CD4-positive, alpha-beta T cell treated with Interleukin-6 for 4 hours (primary cell): ENCODE measurements at places on chromosomes 4 and X.
A peak's percentile ranks its signal among the peaks of the same experiment; 100 is the strongest.

- DNase-seq = peak; percentile 64
Observed at GRCh38 chr4:2261110-2261852, 628 bp downstream of the MXD4 start.

DNA sequence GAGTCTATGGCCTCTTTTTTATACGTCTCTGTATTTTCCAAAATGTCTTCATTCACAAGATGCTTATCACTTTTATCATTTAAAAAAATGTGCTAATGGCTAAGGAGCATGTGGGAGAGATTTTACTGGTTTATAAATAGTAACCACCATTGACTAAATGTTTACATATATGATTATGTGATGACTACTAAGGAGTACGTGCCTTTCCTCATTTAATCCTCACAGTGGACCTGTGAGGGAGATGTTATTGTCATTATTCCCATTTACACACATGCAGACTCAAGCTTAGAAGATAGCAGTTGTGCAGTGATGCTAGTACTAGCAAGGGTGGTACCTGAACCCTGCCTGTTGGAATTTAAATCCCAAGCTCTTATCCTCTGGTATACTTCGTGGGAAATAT, 2.4 kb downstream of the SRD5A3 start:
- no peak for DNase-seq

- no peak for DNase-seq
Observed at GRCh38 chr4:154305616-154306015, 186.0 kb downstream of the DCHS2 start.

DNA sequence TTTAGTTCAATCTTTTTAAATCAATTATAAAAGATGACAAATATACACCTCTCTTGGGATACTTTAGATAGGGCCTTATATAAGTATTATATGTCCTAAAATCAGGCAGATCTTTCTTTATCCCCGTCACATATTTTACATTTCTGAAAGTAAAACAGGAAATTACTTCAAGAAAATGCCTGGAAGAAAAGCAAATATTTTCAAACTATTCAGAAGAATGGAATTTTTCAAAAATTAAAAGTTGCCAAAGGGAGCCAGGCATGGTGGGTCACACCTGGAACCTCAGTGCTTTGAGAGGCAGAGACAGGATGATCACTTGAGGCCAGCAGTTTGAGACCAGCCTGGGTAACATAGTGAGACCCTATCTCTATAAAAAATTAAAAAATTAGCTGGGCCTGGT, 34.4 kb downstream of the MGARP start:
- DNase-seq = no peak

DNA sequence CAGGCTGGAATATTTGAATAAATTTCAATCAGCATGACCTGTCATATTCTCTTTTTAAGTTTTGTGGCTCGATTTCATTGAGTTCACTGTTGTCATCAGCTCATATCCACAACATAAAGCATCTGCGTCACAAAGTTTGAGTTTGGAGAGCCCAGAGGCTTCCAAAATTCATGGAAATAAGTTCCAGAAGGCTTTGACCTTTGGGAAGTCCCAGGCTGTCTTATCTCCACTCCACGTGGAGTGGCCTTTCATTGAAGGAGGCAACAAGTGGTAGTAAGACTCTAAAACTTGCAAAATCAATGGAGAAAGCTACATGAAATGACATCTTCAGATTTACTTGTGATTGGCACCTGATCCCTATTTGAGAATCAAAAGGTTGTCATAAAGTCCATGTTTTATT, 54.1 kb upstream of the UNC5C start:
- DNase-seq = no peak

- DNase-seq = no peak
Observed at GRCh38 chr4:36006226-36006625, 238.1 kb downstream of the ARAP2 start.

GRCh38 chr4:107857741-107858140, 33.0 kb downstream of the SGMS2 start:
- DNase-seq = no peak

- DNase-seq = peak; percentile 76
Observed at GRCh38 chrX:107000013-107000515, at the start of gene MORC4. MORC4 (minus strand) TSS chrX:107000212; CDS start chrX:106999969, 243 bp downstream.

- DNase-seq = no peak
Observed at GRCh38 chr4:107900508-107900907, 30.8 kb upstream of the CYP2U1 start.

- no peak for DNase-seq
Observed at GRCh38 chr4:140754918-140755773, 1.0 kb downstream of the TBC1D9 start.

GRCh38 chr4:29142708-29143107, 1577.5 kb upstream of the PCDH7 start:
- no peak for DNase-seq

DNA sequence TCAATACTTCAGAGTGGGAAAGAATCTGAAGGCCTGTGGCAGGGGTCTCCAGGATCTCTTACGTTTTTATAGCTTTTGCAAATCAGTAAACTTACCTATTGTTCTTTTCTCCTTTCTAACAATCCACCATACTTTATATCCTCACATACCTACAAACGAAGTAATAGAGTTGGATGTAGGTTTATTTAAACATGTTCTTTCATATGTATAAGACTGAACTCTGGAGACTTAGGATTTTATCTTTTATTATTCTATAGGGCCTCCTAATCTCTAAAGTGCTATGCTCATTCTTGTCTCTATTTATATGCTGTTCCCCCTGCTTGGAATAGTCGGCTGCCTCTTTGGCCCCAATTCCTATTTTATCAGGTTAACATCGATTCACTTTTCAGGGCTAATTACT, 43.8 kb upstream of the NUDT6 start:
- no peak for DNase-seq

GRCh38 chr4:173505924-173506518, 24.0 kb downstream of the HAND2 start:
- peak; percentile 56 for DNase-seq

- no peak for DNase-seq
Observed at GRCh38 chr4:8385106-8385505, 55.4 kb downstream of the ACOX3 start.

GRCh38 chr4:74431113-74431826, 13.7 kb upstream of the AREG start:
- no peak for DNase-seq

GRCh38 chrX:38282049-38282448, 45.3 kb downstream of the RPGR start:
- DNase-seq = no peak

GRCh38 chr4:144712775-144713174, 66.8 kb downstream of the HHIP start:
- no peak for DNase-seq

- DNase-seq = no peak
Observed at GRCh38 chr4:72468904-72469502, 100.0 kb downstream of the ADAMTS3 start.

DNA sequence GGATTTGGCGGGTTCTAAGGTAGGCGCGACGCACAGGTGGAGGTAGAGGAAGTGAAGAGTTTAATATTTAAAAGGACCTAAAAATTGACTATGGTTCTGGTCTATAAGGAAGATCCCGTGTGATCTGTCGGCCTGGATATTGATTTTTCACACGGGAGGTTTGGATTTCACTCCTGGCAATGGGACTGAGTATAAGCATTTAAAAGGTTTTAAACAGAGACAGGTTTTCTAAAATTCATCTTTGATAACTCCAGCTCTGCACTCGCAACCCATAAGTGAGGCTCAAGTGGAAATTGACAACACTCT, 394 bp upstream of the UXT start:
- DNase-seq = no peak

DNA sequence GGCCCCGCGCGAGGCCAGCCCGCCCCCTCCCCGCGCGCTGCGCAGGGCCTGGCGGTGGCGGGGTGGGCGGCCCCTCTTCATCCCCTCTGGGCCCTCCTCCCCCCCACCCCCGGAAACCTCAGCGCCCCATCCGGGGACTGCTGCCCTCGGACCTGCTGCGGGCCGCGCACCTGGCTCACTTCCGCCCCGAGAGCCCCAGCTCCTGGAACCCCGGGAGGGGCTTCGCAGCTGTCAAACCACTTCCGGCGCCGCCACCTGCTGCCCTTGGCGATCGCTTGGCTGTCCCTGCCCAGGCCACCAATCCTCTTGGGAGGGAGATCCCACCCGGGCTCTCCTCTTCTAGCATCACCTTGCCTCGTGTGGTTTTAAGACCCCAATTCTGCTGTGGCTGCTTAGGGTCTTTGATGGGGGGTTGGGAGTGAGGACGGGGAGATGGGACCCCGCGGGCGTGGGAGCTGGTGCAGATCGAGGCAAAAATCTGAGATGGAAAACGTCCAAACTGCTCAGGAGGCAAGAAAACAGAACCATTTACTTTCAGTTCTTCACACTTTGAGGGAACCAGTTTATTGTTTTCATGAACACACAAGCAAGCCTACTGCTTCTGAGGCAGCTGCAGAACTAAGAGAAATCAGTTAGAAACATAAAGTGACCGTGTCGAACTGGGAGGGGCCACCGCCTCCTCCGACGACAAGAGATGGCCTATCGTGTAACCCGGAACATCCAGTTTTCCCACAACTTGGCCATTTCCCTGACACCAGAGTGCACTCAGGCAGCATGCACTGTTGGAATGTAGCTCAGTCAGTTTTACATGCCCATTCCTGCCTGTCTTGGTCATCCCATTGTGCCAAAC, 754 bp downstream of the MTMR1 start:
- DNase-seq = peak; percentile 74

GRCh38 chrX:50168241-50168687, 32.5 kb downstream of the AKAP4 start:
- DNase-seq = no peak

- no peak for DNase-seq
Observed at GRCh38 chrX:54452920-54453319, 12.7 kb downstream of the TSR2 start.

- DNase-seq = no peak
Observed at GRCh38 chrX:124282580-124282979, 49.9 kb upstream of the TEX13D start.

DNA sequence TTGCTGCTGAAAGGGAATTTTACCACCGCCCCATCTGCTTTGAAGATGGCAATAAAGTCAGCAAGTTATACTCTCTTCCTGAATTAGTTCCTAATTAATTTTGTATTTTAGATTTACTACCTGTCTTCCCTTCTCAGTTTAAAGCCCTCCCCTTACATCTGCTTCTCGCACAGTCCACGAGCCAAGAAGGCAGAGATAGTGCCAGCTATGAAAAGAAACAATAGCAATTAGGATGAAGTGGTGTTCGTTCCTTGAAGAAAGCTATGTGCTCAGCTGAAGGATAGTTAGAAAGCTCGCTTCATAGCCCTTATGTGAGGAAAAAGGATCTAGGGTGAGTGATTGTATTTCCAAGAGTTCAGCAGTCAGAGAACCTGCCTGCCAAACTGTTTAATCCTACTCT, 1678.8 kb upstream of the TENM3 start:
- no peak for DNase-seq

DNA sequence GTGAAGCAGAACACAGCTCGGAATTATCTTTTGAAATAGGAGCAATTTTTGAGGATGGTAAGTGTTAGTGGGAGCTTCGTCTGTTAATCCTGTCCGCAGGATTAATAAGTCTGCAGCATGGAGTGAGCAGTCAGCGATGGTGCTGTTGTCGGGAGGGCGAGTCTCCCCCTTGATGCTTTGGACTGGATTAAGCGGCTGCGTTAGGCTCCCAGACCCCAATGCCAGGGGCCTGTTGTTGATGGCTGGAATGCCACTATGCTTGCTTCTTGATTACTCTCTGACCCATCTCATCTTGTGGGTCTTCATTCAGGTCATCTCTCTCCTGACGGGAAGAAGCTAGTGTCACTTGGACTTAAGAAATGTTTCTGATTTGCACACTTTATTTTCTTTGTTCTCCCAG, 332.6 kb downstream of the ARHGAP10 start:
- no peak for DNase-seq

GRCh38 chr4:147538711-147539110, 57.8 kb downstream of the EDNRA start:
- DNase-seq = no peak

GRCh38 chrX:150012647-150013381, 74.5 kb upstream of the EOLA2 start:
- no peak for DNase-seq

DNA sequence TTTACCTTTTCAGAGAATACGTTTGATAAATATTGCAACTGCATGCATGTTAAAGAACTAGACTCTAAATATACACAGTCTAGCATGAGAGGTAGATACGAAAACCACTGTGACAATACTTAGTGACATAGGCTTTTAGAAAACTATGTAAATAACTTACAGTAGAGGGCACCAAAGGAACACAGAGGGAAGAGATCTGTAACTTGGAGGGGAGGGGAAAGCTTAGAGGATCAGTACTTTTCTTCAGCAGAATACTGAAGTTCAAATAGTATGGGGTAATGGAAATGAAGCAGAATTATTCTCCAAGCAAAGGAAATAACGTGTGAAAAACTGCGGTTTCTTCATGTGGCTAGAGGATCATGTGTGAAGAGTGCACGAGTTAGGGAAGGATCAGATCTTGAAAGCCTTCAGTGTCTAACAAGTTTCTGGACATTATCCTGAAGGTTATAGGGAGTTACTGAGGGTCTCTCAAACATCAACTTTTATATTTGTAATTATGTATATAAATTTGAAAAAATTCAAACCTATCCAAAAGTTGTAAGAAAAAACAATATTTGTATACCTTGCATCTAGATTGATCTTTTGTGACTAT, 264.3 kb downstream of the NPFFR2 start:
- DNase-seq = no peak

- DNase-seq = no peak
Observed at GRCh38 chr4:6556263-6556662, 18.7 kb upstream of the MAN2B2 start.

DNA sequence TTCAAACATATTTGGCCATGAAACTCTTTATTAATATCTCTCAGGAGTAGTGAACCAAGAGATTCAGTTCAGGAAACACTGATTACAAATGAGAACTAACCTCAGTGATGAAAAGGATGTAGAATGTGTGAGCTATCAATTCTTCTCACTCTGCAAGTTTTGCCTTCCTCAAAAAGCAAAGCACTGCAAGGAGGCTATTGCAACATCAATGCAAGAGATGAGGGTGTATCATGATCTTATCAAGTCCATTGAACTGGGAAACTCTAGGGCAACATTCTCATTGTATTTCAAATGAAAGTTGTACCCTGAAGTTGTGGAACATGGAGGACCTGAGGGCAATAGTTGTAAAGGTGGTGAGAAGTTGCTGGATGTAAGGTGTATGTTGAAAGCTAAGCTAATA, 56.4 kb upstream of the VEGFC start:
- no peak for DNase-seq
